Right atrium auricular region (tissue), 2 donors: ENCODE measurements at places on chromosomes 12 and 14. TPM values are rescaled to one million over a fixed set of nuclear protein-coding genes. Genes with fewer than 3 reads are reported as not detected.

DNA sequence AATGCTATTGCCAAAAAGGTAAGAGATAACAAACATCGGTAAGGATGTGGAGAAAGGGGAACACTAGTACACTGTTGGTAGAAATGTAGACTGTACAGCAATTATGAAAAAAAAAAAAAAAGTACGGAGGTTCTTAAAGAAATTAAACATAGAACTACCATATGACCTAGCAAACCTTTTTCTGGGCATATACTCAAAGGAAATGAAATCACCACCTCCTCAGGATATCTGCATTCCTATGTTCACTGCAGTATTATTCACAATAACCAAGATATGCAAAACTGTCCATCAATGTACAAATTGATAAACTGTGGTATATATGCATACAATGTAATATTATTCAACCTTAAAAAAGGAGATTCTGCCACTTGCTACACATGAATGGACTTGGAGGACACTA, 60.7 kb downstream of the INSM2 start:
- peaks cover 15% of the 10 kb centered on the region for H3K36me3 ChIP-seq
- no peaks in the 10 kb centered on the region for H3K4me1 ChIP-seq
- no peaks in the 10 kb centered on the region for H3K27me3 ChIP-seq

FSCB gene
- total RNA-seq, result not detected

LBHD2 gene
- not detected for total RNA-seq

DNA sequence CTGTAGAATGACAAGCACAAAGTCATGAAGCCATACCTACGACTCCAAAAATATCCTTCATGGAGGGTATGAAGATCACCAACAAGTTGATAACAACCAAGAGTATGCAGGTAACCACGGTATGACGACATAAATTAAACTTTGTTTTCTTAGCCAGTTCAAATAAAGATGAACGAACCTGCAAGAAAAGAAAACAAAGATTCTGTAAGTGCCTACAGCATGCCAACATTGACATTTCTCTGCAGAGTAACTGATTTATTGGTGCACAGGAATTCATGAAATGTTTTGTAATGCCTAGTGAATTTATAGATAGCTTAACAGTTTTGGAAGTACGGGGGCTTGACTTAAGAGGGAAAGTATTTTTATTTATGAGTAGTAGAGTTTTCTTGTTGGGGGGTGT, 71.0 kb downstream of the SLC38A1 start:
- no peak overlapping the region for H3K27ac ChIP-seq
- no peaks in the 10 kb centered on the region for H3K27me3 ChIP-seq
- peaks cover 40% of the 10 kb centered on the region for H3K36me3 ChIP-seq
- no peak for DNase-seq
- H3K4me3 ChIP-seq, result no peak overlapping the region

GRCh38 chr14:44412858-44413569, 94.1 kb downstream of the FSCB start:
- H3K4me3 ChIP-seq, result no peak overlapping the region
- H3K27ac ChIP-seq, result no peak overlapping the region
- H3K4me1 ChIP-seq, result no peaks in the 10 kb centered on the region
- no peaks in the 10 kb centered on the region for H3K36me3 ChIP-seq
- H3K27me3 ChIP-seq, result no peaks in the 10 kb centered on the region

DNA sequence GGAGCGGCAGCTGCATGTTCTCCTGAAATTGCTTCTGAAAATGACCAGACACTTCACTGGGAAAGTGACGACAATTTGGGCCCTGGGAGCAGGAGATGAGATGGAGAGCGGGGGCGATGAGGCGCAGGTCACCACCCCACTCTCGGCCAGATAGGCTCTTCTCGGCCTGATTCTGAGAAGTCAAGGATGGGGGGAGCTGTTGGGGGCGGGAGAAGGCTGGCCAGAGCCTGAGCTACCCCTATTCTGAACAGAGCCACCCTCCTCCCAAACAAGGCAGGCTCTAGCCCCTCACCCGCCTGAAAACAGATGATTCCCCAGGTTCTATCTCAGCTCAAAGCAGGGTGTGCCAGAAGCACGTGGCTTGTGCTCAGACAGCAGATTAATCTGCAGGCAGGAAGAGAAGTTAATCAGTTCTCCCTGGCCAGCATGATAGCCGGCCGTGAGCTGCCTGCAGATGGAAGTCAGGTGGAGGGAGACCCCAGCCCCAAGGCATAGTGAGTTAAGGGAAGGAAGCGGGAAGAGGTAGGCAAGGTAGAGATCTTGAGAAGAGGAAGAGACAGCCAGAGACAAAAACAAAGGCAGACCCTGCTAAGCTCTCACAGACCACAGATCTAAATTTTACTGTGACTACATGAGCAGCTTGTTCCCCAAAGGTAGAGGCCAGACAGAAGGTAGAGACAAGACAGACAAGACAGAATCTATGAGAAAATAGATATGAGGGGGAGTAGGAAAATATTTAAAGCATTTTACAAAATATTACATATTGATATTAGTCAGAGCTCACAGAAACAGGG, 10.9 kb upstream of the TAC3 start:
- H3K27ac ChIP-seq, result no peak overlapping the region
- H3K36me3 ChIP-seq, result no peaks in the 10 kb centered on the region
- no peak for DNase-seq
- H3K4me1 ChIP-seq, result no peaks in the 10 kb centered on the region

MYH6 gene
- total RNA-seq, result 13,240 TPM

ATP5F1B gene
- 1,860 TPM for total RNA-seq

DNA sequence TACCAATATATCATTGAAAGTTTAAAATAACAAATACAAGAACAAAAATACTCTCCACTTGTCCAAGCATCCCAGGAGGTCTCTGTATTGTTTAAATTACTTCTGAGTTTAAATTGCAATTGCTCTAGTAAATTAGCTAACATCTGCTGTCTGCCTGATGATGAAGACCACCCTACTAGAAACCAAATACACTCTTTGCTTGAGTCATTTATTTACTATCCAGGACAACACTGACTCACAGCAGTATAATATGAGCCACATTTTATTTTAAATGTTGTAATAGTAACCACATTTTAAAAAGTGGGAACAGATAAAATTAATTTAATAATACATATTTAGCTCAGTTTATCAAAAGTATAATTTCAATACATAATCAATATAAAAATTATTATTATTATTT, 62.9 kb upstream of the EEA1 start:
- DNase-seq, result no peak
- H3K36me3 ChIP-seq, result no peaks in the 10 kb centered on the region
- H3K27me3 ChIP-seq, result no peaks in the 10 kb centered on the region
- no peaks in the 10 kb centered on the region for H3K4me1 ChIP-seq
- H3K4me3 ChIP-seq, result no peak overlapping the region

GRCh38 chr12:129657179-129657578, 246.6 kb downstream of the TMEM132D start:
- H3K27ac ChIP-seq, result no peak overlapping the region
- no peaks in the 10 kb centered on the region for H3K4me1 ChIP-seq
- no peaks in the 10 kb centered on the region for H3K27me3 ChIP-seq
- DNase-seq, result no peak

DNA sequence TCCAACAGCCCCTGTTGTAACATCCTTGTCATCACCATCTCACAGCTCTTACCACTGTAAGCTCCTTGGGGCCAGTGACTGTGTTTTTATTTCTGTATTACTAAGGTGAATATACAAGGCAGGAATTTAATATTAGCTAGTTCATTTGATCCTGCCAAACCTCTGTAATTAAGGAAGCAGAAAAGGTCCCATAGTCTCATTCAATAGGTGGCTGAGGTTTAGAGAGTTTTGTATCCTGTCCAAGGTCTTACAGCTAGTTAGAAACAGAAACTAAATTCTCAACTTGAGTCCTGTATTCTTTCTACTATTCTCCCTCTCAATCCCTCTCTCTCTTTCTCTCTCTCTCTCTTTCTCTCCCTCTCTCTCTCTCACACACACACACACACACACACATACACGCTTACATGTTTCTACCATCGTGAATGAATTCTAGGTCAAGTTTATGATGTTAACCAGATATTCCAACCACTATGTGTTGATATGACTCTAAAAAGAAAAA, 543 bp upstream of the GLIPR1 start:
- DNase-seq, result no peak
- no peaks in the 10 kb centered on the region for H3K4me1 ChIP-seq

KIF5A gene
- total RNA-seq, result 0.12 TPM

DBX2 gene
- total RNA-seq, result 0.19 TPM

- H3K27ac ChIP-seq, result no peak overlapping the region
- H3K4me3 ChIP-seq, result no peak overlapping the region
- no peak for DNase-seq
- H3K4me1 ChIP-seq, result no peaks in the 10 kb centered on the region
- no peaks in the 10 kb centered on the region for H3K27me3 ChIP-seq
These were observed 136.8 kb upstream of the NTF3 start for GRCh38 chr12:5295151-5295550.

- no peak for DNase-seq
- no peaks in the 10 kb centered on the region for H3K36me3 ChIP-seq
- no peak overlapping the region for H3K27ac ChIP-seq
- no peak overlapping the region for H3K4me3 ChIP-seq
- H3K4me1 ChIP-seq, result no peaks in the 10 kb centered on the region
These were observed 491 bp upstream of the CLEC6A start for GRCh38 chr12:8455271-8455670.

DNA sequence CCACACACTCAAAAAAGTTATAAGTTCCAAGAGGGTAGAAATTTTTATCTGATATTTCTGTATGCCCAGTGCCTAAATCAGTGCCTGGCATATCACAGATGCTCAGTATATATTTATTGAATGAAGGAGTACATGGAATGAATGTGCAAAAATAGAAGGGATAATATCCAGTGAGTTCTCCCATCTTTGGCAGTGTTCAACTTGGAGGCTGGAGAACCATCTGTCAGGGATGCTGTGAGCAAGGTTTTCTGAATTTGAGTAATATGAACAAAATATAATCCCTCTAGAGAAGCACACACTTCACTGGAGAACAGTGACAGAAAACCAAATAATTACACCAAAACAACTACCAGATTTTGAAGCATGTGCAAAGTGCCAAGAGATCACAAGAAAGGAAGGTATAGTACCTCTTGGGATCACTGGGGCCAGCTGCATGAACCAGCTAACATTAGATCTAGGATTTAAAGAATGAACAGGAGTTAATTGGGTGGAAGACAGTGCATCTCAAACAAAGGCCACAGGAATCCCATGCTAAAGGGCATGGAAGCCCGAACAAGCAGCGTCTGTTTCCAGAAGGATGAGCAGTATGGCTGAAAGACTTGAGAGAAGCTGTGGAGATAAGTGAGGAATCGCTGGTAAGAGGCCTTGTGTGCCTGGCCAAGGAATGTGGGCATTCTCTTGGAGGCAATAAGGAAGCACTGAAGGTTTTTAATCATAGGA, 11.5 kb downstream of the SLC8A3 start:
- H3K27ac ChIP-seq, result no peak overlapping the region
- H3K36me3 ChIP-seq, result no peaks in the 10 kb centered on the region
- DNase-seq, result no peak
- no peak overlapping the region for H3K4me3 ChIP-seq

DNA sequence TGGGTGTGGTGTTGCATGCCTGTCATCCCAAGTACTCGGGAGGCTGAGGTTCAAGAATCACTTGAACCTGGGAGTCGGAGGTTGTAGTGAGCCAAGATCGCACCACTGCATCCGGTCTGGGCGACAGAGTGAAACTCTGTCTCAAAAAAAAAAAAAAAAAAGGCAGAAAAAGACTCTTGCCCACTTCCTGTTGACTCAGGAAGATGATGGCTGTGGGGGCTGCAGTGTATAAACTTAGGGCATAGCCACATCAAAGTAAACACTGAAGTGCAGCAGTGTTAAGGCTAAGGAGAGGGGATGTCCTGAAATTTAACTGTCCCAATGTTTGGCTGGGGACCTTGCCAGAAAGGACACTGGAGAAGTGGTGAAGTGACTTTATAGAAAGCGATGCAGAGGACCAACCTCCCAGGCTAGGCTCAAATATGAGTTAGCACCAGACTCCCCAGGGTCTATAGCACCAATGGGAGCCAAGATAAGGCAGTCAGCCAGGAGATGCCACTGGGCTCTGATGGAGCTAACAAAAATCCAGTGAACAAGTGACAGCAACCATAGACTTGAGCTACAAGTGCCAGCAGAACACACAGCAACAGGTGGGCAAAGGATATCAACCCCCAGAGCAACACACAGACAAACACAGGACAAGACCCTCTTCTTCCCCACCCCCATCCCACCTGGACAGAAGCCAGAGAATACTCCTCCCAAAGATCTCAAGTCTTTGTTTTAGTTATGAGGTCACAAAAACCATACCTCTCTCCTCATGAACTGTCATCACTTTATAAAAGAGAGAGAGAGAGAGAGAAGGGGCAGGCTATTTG, 28.0 kb downstream of the NELL2 start:
- no peaks in the 10 kb centered on the region for H3K4me1 ChIP-seq
- H3K36me3 ChIP-seq, result no peaks in the 10 kb centered on the region
- no peak for DNase-seq
- no peak overlapping the region for H3K4me3 ChIP-seq

DNA sequence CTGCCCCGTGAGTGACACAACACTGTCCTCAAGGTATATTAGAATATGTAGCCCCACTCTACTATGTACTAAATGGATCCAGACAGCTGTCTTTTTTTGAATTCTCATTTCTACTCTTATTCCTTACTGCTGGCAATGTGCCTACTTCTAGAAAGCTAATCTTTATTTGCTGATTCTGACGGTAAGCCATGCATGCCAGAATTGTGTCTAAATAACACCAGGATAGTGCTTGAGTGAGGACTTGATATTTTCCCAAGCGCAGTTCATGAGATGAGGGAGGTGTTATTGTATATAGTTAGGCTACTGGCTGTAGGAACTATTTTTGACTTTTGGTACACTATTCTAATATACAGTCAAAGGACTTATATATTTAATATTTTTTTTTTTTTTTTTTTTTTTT, 316.2 kb upstream of the NAV3 start:
- no peaks in the 10 kb centered on the region for H3K27me3 ChIP-seq
- no peak overlapping the region for H3K27ac ChIP-seq
- H3K4me1 ChIP-seq, result no peaks in the 10 kb centered on the region
- no peak overlapping the region for H3K4me3 ChIP-seq
- H3K36me3 ChIP-seq, result no peaks in the 10 kb centered on the region
- DNase-seq, result no peak

GRCh38 chr12:30151831-30152230, 368.1 kb upstream of the TMTC1 start:
- H3K27ac ChIP-seq, result no peak overlapping the region
- no peaks in the 10 kb centered on the region for H3K4me1 ChIP-seq
- no peaks in the 10 kb centered on the region for H3K27me3 ChIP-seq
- DNase-seq, result no peak
- no peaks in the 10 kb centered on the region for H3K36me3 ChIP-seq
- no peak overlapping the region for H3K4me3 ChIP-seq

- peak overlapping the region; percentile 83 for H3K27ac ChIP-seq
- no peaks in the 10 kb centered on the region for H3K27me3 ChIP-seq
- DNase-seq, result no peak
- H3K4me1 ChIP-seq, result no peaks in the 10 kb centered on the region
- no peak overlapping the region for H3K4me3 ChIP-seq
- H3K36me3 ChIP-seq, result no peaks in the 10 kb centered on the region
These were observed 85.3 kb downstream of the DPF3 start for GRCh38 chr14:72808564-72808963.

DNA sequence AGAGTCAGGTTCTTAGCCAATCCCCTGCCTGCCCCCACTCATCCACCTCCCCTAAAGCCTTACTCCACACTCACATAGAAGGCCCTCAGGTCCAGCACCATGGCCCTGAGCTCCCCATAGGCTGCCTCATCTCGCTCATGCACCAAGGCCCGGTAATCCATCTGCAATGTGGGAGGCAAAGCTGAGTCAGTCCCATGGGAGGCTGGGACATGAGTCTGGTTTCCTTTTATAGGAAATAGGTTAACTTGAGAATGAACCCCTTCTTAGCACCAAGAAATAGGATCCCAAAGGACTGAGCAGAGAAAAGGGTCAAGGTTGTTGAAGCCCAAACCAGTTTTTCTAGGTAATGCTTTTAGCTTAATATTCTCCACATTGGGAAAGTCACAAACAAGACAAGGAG, 2.1 kb upstream of the EMC9 start:
- H3K27ac ChIP-seq, result no peak overlapping the region
- no peak overlapping the region for H3K4me3 ChIP-seq
- H3K36me3 ChIP-seq, result peaks cover 10% of the 10 kb centered on the region
- H3K27me3 ChIP-seq, result no peaks in the 10 kb centered on the region
